ENCODE measurements at places on chromosomes 4 and X.

GRCh38 chrX:71396576-71396975 is 30.4 kb downstream of the TAF1 start:
- no peak for DNase-seq

DNA sequence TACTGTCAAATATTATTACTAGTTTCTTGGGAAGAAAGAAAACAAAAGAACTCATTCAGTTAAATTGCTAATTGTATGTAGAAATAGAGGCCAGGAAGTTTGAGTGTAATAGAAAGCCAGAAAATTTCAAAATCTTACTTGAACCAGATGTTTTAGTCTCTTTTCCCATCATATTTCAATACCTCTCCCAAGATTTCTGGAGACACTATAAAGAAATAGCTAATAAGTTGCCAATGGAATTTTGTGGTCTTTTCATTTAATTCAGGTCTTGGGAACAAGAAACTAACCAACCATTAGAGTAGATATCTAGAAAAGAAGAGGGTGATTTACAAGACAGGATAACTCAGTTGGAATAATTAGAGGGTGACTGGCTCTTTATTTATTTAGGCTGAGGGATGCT is 112.2 kb downstream of the AGTR2 start:
- no peak for DNase-seq

DNA sequence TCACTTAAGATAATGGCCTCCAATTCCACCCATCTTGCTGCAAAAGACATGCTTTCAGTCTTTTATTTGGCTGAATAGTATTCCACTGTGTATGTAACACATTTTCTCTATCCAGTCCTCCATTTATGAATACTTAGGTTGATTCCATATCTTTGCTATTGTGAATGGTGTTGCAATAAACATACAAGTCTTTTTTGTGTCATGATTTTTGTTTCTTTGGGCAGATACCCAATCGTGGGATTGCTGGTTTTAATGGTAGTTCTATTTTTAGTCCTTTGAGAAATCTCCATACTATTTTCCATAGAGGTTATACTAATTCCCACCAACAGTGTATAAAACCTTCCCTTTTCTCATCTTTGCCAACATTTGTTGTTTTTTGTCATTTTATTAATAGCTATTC is 180.9 kb downstream of the SMIM20 start:
- DNase-seq: no peak

DNA sequence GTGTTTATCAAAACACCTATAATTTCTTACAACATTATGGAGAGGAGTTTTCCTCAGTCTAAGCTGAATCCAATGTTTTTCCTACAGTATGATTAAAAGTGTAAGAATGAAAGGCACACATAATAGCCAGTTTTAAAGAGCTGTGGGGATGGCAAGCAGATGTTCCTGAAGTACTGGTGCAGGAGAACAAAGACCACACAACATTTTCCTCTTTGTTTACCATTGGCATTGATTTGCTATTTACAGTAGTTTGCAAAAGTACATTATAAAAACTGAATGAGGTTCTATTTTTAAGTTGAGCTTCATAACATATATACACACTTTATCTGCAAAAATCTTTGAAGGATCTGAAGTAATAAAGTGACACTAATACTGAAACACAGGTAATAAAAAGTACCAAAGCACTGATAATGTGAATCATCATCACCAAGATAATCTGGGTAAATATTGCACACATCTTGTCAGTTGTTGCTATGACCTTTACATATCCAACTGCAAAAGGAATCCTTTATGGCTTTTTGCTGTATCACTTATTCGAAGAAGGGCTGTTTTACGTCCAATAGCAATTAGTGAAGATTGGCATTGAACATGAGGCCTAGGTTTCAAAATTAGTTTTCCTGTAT is 22.5 kb downstream of the TCEAL1 start:
- DNase-seq: no peak

- no peak for DNase-seq
These were observed 89.8 kb downstream of the UCHL1 start for GRCh38 chr4:41346306-41347061.

DNA sequence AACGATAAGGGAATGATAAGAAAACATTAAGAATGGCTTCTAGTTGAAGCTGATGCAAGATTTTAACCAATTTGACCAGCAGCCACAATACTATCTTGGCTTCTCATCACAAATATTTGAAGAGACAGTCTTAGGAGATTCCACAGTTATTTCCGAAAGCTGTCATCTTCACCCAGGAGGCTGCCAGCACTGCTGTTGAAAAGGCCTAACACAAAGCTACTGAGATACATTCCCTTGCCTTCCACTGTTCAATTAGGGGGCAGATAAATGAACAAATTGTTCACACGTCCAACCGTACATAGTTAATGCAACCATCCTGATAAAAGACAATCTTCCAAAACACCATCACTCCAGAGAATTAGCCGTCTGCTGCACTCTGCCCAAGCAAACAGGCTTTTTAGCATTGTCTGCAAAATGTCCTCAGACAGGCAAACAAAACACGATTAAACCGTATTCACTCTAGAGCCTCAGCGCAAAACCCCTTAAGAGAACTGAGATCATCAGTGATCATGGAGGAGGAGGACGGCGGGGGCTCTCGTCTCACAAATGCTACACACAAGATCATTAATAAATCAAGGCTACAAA is 189.8 kb upstream of the PSAPL1 start:
- DNase-seq: peak; percentile 17

DNA sequence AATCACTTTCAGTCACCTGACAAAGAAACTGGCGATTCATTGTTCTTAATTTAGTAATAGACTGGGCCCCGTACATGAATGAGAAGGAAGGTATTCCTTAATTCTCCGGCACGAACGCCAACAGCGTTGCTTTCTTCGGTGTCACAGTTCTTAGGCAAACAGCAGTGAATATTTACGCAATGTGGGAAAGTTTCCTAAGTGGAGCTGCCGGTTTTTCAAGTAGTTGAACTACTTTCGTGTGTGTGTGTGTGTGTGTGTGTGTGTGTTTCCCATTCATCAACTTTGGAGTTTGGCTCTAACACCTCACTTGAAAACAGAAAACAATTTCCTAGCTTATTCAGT is 651 bp downstream of the NXT2 start:
- no peak for DNase-seq

- no peak for DNase-seq
These were observed 26.8 kb upstream of the AP1S2 start for GRCh38 chrX:15881381-15881897.

DNA sequence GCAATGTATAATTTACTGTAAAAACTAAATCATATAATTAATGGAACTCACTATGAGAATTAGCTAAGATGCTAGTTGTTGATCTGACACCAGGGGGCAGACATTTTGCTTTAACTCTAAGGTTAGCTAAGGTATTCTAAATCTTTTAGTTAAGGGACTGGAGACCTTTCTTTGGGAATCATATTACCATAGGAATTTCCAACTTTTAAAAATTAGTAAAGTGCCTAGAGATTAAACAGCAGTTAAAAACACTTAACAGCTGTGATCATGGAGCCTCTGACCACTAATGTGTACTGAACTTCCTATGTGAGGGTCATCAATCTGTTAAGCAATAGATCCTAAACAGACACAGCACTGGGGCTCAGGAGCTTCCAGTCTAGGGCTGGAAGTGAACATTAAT is 226.6 kb downstream of the NSUN7 start:
- no peak for DNase-seq

GRCh38 chr4:101806914-101807313 is 16.4 kb downstream of the BANK1 start:
- no peak for DNase-seq

DNA sequence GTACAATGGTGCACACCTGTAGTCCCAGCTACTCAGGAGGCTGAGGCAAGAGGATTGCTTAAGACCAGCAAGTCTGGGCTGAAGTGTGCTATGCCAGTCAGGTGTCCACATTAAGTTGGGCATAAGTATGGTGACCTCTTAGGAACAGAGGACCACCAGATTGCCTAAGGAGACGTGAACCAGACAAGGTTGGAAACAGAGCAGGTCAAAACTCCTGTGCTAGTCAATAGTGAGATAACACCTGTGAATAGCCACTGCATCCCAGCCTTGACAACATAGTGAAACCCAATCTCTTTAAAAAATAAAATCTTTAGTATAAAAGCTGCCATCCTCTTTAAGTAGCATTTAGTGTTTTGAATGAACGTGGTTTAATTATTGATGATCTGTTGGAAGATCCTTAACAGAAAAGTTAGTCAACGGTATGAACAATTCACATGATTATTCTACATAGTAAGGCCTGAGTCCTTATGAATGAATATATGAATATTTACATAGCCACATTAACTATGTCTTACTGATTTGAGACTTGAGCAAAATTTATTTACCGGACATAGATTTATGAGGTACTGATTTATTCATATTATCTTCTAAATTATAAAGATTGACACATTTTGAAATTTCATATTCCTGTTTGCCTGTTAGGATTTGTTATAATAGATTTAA is 63.2 kb downstream of the UBE2K start:
- no peak for DNase-seq
